Activated T-helper 17 cell treated with anti-CD3 and anti-CD28 coated beads, Interleukin-2, amount 50 U/mL, for 72 hours (primary cell): ENCODE measurements at places on chromosomes 2 and 18.

DNA sequence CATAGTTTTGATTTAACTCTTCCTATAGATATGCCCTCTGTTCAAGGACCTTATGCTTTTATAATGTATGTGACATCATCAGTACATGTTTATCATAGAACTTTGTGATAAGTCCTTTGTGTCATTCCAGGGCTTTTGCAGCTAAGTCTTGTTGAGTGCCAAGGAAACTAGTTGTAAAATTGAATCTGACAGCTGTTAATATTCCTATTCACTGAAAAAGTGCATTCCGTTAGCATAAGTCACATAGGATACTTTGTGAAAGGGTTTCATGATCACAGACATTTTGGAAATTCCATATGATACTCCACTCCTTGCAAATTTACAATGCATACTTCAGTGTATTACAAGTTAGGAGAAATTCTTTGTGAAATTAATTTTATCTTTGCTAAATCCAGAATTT is 503.4 kb downstream of the CCDC85A start:
- ATAC-seq = no peak

DNA sequence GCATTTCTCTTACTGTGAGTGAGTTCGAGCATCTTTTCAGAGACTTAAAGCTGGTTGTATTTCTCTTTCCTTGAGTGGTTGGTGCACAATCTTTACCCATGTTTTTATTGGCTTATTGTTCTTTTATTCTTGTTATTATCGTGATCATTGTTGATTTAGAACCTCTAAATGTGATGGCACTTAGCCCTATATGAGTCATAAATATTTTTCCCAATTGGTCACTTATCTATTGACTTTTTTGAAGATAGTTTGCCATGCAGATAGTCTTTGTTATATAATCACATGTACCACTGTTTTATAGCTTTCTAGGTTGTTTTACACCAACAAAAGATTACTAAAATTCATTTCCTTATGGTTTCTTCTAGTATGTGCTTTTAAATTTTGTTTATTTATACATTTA is 141.6 kb upstream of the MSH6 start:
- no peak for ATAC-seq

- ATAC-seq = no peak
These were observed 50.0 kb downstream of the MC4R start for GRCh38 chr18:60322591-60322990.

- no peak for ATAC-seq
These were observed 10.4 kb downstream of the PPM1G start for GRCh38 chr2:27398962-27399361.

DNA sequence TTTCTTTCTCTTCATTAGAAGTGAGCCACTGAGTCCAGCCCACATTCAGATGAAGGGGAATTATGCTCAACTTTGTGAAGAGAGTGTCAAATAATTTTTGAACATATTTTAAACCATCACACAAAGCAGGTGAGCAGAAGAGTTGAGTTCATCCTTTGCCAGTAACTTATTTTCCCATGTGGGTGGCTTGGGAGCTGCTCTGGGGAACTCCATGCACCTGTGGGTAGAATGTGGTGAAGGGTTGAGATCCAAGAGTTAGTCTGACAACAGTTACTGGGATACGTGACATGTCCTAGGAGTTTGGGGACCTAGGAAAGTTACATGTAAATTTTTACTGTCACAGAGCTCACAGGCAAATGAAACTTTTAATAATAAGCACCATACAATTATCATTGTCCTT is 21.6 kb downstream of the MAPK4 start:
- ATAC-seq = no peak
